Posterior cingulate gyrus (tissue), 11 donors: ENCODE measurements at places on chromosomes 6 and 20.

DNA sequence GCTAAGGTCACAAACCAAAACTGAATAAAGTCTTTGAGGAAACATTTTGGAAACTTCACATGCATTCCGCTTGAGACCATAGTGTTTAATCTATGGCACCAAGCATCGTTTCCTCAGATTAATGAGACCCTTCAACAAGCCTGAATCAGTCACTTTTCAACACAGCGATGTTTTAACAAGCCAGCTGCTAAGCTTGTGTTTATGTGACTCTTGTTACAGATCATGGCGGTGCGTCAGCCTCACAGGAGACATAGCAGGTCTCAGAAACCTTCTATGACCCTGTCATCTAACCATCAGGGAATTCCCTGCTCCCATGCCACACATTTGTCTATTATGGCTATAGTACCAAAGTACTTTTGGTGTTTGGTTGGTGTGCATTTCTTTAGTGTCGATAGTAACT, 57.2 kb downstream of the MTFR2 start:
- no peak for DNase-seq

DNA sequence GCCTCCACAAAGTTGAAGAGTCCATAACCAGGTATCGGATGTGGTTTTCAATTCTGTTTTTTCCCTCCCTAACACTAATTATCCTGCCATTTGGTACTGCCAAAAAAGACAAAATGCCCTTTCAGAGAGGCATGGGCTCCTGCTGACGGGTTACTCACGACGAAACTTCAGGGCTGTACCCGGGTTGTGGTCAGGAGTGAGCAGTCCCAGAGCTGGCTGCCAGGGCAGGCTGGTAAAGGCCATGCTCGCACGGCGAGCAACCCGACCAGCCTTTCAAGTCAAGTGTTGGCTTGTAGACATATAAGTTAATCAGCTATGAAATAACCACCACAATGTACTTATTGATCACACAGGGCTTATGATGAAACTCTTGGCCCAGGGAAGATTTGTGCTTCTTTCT, 152.5 kb downstream of the FOXC1 start:
- DNase-seq, result no peak

DNA sequence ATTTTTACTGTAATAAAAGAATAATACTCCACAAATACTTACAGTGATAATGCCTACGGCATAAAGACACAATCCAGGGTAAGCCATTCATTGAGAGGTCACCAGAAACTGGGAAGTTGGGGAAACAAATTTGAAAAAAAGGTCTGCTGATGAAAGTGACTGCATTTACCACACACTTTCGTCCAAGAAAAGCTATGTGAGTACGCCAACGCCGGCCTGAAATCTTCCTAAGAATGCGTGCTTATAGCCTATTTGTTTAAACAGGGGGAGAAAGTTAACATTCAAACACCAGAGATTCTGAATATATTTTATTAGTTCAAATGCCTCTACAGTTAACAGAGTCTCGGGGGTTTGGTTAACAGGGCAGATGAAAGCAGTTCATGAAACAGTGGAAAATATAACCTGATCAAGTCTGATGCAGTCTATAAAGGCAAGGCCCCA, 657 bp upstream of the LTV1 start:
- DNase-seq, result no peak

GRCh38 chr6:141541581-141542324, 591.0 kb upstream of the GJE1 start:
- no peak for DNase-seq

- no peak for DNase-seq
These were observed 81.0 kb downstream of the SH3BGRL2 start for GRCh38 chr6:79712144-79712543.

- no peak for DNase-seq
These were observed 16.6 kb downstream of the DSE start for GRCh38 chr6:116387374-116387773.

DNA sequence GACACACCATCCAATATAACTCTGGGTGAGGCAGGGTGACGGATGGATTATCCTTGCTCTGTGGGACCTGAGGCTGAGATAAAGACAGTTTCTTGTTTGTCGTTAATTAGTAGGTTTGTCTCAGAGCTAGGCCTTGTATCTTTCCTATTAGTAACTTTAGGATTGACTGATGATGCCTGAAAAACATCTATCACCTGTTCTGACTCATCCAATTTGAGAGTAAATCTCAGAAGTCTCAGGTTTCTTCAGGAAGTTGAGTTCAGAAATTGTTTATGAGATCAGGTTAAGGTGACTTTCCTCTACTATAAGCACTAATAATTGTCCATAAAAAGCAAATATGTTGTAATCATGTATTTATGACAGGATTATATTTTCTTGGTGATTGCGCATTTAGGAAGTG, 129.5 kb upstream of the SUPT3H start:
- no peak for DNase-seq

- no peak for DNase-seq
These were observed 123.2 kb downstream of the TINAG start for GRCh38 chr6:54431466-54431865.

DNA sequence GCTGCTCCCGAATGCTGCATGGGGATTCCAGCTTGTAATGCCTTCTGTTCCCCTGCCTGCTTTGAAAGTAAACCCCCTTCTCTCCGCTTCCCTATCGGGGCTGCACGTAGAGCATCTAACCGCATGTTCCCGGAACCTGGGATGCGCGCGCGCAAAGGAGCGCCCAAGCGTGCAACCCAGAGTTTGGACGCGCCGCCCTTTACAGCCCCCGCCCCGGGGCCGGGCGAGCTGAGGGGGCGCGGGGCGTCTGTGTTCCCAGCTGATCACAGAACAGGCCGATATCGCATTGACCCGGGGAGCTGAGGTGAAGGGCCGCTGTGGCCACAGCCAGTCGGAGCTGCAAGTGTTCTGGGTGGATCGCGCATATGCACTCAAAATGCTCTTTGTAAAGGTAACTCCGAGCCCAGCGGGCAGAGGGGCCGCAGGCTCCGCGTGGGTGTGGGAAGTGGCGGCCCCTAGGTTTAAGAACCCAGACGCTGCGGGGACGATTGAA, 1.4 kb downstream of the LAMP5 start:
- DNase-seq, result no peak

- no peak for DNase-seq
These were observed 98.0 kb upstream of the JARID2 start for GRCh38 chr6:15147827-15148226.
